Gastrocnemius medialis (tissue), 4 donors: ENCODE measurements at places on chromosomes 12 and 14. TPM values are rescaled to one million over a fixed set of nuclear protein-coding genes. Genes with fewer than 3 reads are reported as not detected.

DNA sequence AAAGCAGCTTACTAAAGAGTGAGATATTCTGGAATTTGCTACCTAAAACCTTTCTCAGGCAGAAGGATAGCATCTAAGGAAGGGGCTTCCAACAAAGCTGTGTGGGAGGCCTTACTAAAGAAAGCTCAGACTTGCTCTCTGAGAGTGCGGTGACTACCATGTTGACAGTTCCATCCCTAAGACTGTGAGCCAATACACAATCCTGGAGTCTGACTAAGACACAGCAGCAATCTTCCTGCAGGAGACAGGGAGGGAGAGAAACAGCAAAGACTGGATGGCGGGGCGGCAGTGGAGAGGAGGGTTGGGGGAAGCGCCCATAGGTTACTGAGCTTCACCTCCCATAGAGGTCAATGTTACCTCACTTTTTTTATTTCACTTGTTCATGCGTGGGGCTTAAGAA, 70.9 kb downstream of the KITLG start:
- no peak for DNase-seq

GRCh38 chr14:68650404-68650994, 142.4 kb downstream of the ZFP36L1 start:
- no peak for DNase-seq

DNA sequence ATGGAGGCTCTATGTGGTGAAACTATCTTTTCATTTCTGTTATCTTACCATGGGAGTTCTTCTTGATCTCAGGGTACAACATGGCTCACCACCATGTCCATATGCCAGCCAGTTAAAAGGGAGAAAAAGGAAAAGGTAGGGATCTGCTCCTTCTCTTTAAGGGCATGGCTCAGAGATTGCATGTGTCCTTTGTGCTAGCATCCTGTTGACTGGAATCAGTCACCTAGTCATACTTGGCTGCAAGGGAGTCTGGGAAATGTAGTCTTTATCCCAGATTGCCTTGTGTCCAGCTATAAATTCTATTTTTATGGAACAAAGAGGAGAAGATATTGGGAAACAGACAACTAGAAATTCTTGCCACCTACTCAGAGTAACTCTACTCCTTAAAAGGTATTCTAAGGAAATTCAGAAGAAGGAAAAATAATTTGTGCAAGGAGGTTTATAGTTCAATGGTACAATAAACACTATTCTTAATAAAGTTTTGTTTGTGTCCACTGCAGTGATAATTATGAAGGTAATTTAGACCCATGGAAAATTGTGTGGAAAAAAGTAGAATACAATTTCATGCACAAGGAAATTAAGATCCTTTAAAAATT, 86.4 kb upstream of the RPH3A start:
- no peak for DNase-seq

The BCL11B gene
- total RNA-seq = 0.05 TPM

GRCh38 chr14:102758087-102758486, 19.2 kb upstream of the TRAF3 start:
- DNase-seq = no peak

The GPR68 gene
- not detected for total RNA-seq

The REP15 gene
- total RNA-seq = 1.8 TPM

DNA sequence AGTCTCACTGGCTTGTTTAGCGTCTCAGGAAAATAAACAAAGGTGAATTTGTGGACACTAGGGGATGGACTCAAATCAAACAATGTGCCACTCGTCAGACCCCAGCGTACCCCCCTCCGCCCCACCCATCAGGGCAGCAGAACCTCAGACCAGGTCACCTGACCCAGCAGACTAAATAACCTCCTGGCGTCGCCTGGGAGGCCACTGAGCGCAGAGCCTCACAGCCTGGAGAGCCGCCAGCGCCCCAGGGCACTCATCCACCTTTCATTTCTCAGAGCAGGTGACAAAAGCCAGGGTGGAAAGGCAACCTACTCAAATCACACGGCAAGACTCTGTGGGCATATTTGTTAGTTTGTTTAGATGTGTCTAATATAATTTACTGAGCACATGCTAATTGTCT, 100.9 kb downstream of the DICER1 start:
- DNase-seq = no peak

GRCh38 chr14:67018720-67019119, 170.5 kb upstream of the GARIN2 start:
- DNase-seq = no peak

- DNase-seq = no peak
Measured at GRCh38 chr12:51714666-51715065, 123.6 kb downstream of the SCN8A start.
